Astrocyte (in vitro differentiated cells and primary cell): ENCODE measurements at places on chromosomes 1 and 21.

- peak overlapping the region; percentile 98 for H3K27ac ChIP-seq
- no peak overlapping the region for H3K4me3 ChIP-seq
These were observed 18.8 kb upstream of the FASLG start for GRCh38 chr1:172640111-172640510.

DNA sequence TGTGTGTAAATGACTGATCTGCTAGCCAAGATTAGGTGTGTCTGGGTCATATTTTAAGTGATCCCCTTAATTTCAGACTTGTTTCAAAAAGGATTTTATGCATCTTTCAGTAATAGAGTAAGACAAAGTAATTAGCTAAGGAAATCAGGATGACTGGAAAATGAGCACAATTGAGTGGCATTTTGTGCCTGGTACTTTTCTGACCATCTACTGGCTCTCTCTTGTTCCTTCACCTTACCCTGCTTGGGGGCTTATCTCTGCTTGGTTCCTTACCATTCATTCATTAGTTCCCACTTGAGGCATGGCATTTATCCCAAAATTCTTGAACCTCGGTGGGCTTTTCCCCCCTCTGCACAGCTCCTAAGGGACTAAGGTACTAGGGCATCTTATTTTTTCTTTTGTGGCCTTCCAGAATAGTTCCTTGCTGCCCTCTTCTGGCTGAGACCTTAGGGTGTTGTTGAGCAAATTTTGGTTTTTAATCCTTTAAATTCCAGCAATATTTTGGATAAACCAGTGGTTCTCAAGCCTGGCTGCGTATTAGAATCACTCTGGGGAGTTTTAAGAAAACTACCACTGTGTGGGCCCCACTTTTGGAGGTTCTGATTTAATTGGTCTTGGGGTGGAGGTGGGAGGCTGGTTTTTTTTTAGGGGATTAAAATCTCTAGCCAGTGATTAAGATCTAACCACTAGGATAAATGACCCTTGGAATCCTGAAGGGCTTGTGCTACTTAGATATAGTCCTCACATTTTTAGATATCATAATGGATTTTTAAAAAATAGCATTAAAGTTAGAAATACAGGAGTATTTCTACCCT is 50.8 kb downstream of the HS2ST1 start:
- no peak overlapping the region for H3K27ac ChIP-seq
- no peaks in the 10 kb centered on the region for H3K36me3 ChIP-seq
- no peaks in the 10 kb centered on the region for H3K4me1 ChIP-seq
- H3K4me3 ChIP-seq: no peak overlapping the region

GRCh38 chr1:168466714-168467131 is 77.1 kb downstream of the XCL2 start:
- peaks cover 42% of the 10 kb centered on the region for H3K4me1 ChIP-seq
- no peaks in the 10 kb centered on the region for H3K27me3 ChIP-seq
- H3K27ac ChIP-seq: no peak overlapping the region
- no peak for DNase-seq

- H3K4me1 ChIP-seq: peaks cover 49% of the 10 kb centered on the region
- H3K27me3 ChIP-seq: no peaks in the 10 kb centered on the region
- peak overlapping the region; percentile 35 for H3K27ac ChIP-seq
- H3K4me3 ChIP-seq: no peak overlapping the region
- peaks cover 42% of the 10 kb centered on the region for H3K36me3 ChIP-seq
- no peak for DNase-seq
These were observed 3.8 kb downstream of the CTPS1 start for GRCh38 chr1:40983286-40983685.

GRCh38 chr1:10665930-10666850 is 130.3 kb downstream of the CASZ1 start:
- no peaks in the 10 kb centered on the region for H3K27me3 ChIP-seq
- H3K27ac ChIP-seq: no peak overlapping the region
- DNase-seq: no peak
- H3K4me1 ChIP-seq: no peaks in the 10 kb centered on the region
- H3K36me3 ChIP-seq: no peaks in the 10 kb centered on the region
- H3K4me3 ChIP-seq: no peak overlapping the region

DNA sequence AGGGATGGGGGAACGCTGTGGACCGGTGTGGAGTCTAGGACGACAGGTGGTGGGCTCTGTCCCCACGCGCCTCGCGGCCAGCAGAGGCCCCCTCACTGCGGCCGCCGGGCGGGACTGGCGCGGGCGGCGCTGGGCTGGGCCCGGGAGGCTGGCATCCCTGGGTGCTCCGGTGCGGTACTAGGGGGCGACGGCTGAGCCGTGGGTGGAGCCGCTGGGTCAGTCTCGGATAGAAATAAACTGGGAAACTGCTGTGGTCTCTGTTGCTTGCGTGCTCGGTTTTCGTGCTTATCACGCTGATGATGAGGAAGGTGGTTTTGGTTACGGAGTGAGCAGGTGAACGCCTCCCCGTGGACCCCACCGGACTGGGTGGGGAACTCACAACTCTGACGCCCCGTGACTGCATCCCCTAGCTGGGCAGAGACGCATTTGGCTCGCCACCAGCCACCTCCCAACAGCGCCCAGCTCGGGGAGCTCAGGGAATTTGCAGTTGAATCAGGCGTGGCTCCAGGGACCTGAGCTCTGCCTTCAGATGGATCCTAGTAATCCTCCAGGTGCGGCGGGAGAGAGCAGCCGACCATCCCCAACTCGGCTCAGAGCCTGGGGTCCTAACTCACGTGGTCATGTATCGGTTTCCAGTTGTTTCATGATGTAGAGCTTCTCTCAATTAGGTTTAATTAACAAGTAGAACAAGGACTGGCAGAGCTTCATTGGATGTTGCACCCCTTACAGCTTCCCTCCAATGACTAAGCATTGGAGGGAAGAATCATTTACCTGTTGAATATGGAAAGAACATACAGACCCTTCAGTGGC is 32.1 kb downstream of the HSD17B7 start:
- no peak for DNase-seq
- no peaks in the 10 kb centered on the region for H3K27me3 ChIP-seq
- H3K4me3 ChIP-seq: peak overlapping the region; percentile 69
- no peak overlapping the region for H3K27ac ChIP-seq

GRCh38 chr1:224591326-224591725 is 24.8 kb upstream of the CNIH3 start:
- no peak overlapping the region for H3K4me3 ChIP-seq
- DNase-seq: peak; percentile 57
- H3K4me1 ChIP-seq: peaks cover 24% of the 10 kb centered on the region
- H3K27me3 ChIP-seq: no peaks in the 10 kb centered on the region
- H3K27ac ChIP-seq: no peak overlapping the region
- H3K36me3 ChIP-seq: no peaks in the 10 kb centered on the region

- no peak overlapping the region for H3K27ac ChIP-seq
- no peaks in the 10 kb centered on the region for H3K27me3 ChIP-seq
- no peak overlapping the region for H3K4me3 ChIP-seq
- no peaks in the 10 kb centered on the region for H3K36me3 ChIP-seq
- DNase-seq: no peak
These were observed 4.9 kb downstream of the PLCH2 start for GRCh38 chr1:2480986-2481364.

DNA sequence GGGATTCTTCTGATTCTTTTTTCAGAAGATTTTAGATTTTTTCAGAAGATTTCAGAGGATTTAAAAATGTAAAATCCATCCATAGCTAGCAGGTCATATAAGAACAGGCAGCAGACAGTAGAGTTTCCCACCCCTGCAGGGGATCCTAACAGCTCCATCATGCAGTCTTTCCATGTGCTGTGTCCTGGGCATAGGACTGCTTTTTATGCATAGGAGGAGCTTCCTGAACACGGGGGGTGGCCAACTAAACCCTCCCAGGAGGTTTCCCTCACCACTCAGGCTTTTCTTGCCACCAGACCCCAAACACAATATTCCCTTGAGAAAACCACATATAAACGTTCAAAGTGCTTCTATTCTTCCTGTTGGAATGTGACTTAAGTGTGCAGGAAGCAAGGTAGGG is 90.1 kb upstream of the TNR start:
- no peak for DNase-seq
- no peaks in the 10 kb centered on the region for H3K36me3 ChIP-seq
- H3K4me1 ChIP-seq: no peaks in the 10 kb centered on the region
- H3K4me3 ChIP-seq: no peak overlapping the region
- H3K27ac ChIP-seq: no peak overlapping the region

DNA sequence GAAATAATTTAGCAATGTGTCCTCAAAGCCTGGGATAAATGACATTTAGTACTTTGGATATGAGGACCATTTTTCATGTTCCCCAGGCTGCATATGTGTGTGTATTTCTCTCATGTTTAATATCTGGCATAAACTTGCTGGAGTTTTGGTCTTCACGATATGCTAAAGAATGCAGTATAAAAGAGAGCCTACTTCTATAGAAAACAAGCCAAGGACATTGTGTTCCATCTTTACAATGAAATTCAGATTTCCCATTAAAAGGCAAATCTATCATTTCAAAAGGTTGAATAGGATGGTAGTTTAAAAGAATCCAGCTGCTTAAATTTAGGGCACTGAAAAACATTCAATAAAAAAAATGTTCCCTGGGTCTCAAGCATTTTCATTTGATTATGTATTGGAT is 169.0 kb upstream of the C1orf105 start:
- no peaks in the 10 kb centered on the region for H3K36me3 ChIP-seq
- H3K27ac ChIP-seq: no peak overlapping the region
- no peaks in the 10 kb centered on the region for H3K27me3 ChIP-seq
- no peak overlapping the region for H3K4me3 ChIP-seq

- peak; percentile 72 for DNase-seq
- peaks cover 6% of the 10 kb centered on the region for H3K4me1 ChIP-seq
- H3K4me3 ChIP-seq: no peak overlapping the region
- H3K27ac ChIP-seq: no peak overlapping the region
- H3K36me3 ChIP-seq: no peaks in the 10 kb centered on the region
These were observed 182.4 kb downstream of the DISC1 start for GRCh38 chr1:231808990-231809389.

DNA sequence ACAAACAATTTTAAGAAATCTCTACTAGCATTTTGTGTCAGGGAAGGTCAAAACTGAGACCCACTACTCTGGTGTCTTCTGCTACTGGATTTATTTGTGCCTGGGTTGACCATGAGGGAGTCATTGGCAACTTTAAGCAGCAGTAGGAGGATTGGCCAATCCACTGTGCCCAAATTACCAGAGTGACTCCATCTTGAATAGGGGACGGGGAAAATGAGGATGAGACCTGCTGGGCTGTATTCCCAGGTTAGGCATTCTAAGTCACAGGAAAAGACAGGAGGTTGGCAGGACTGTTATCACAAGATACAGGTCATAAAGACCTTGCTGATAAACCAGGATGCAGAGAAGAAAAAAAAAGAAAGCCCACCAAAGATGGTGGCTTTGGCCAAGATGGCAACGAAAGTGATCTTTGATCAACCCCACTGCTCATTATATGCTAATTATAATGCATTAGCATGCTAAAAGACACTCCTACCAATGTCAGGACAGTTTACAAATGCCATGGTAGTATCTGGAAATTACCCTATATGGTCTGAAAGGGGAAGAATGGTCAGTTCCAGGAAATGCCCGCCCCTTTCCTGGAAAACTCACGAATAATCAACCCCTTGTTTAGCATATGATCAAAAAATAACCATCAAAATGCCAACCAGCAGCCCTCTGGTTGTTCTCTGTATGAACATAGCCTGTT is 200.9 kb downstream of the LTN1 start:
- H3K4me1 ChIP-seq: no peaks in the 10 kb centered on the region
- no peaks in the 10 kb centered on the region for H3K27me3 ChIP-seq
- DNase-seq: no peak
- H3K4me3 ChIP-seq: no peak overlapping the region
- H3K27ac ChIP-seq: no peak overlapping the region

DNA sequence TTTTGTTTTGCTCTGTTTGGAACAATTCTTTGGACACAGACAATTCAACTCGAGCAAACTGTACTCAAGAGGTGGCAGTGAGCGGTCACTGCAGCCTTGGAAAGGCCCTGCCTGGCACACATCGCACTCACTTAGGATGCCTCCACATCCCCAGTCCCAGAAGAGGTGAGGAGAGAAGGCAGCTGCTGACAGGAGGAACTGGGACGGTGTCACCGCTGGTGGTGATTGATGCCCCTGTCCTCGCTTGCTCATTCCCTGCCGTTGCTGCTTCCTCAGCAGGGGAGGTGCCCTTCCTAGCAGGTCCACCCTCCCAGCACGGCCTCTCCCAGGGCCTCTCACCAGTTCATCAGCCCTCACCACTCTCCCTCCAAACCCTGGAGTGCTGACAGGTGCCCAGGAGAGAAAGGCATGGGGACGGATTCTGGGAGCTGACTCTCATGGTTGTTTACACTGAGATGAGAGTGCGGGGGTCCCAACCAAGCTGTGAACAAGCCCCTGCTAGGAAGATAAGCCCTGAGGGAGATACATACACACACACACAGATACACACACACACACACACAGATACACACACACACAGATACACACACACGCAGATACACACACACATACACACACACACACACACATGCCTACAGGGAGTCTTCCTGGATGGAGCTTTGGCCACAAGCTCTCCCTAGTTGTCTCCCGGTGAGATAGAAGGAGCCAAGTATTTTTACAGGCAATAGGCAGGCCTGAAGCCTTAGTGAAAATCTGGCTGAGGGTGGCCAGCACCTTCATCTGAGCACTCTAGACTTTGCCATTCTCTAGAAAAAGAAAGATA is 101.1 kb downstream of the CDC7 start:
- no peak for DNase-seq
- H3K27me3 ChIP-seq: no peaks in the 10 kb centered on the region
- H3K4me1 ChIP-seq: no peaks in the 10 kb centered on the region

DNA sequence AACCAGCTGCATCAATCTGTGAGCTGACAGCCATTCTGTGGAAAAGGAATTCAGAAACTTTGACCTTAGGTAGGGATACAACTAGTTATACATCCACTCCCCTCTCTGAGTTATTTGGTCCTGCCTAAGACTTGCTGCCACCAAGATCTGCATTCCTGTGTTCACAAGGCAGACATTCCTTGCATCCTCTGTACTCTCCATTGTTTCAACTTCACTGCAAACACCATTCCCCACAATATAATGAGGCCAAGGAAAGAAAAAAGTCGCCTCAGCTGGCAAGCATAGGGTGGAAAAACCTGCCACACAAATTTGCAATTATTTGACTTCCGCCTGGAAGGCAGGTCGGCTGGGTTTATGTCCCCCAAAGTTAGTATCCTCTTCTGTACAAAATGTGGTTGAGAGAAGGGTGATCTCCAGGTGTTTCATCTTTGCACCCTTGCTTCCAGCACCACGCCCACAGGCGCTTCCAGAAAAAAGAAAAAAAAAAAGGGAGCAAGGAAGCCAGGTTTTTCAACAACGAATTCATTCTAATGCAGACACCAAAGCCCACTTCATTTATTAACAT is 676 bp upstream of the CTTNBP2NL start:
- H3K4me1 ChIP-seq: peaks cover 40% of the 10 kb centered on the region
- peak overlapping the region; percentile 96 for H3K27ac ChIP-seq
- no peaks in the 10 kb centered on the region for H3K36me3 ChIP-seq
- peak overlapping the region; percentile 96 for H3K4me3 ChIP-seq
- DNase-seq: peak; percentile 47

- no peak overlapping the region for H3K4me3 ChIP-seq
- no peak overlapping the region for H3K27ac ChIP-seq
- no peaks in the 10 kb centered on the region for H3K4me1 ChIP-seq
- no peak for DNase-seq
These were observed 3.4 kb downstream of the EPHA10 start for GRCh38 chr1:37761416-37762095.

- no peak overlapping the region for H3K27ac ChIP-seq
- no peaks in the 10 kb centered on the region for H3K36me3 ChIP-seq
- H3K4me3 ChIP-seq: no peak overlapping the region
- H3K4me1 ChIP-seq: peaks cover 13% of the 10 kb centered on the region
- DNase-seq: no peak
These were observed 492.8 kb downstream of the CAMTA1 start for GRCh38 chr1:7278045-7278444.
